Aorta (tissue), 5 donors: ENCODE measurements at places on chromosomes 1 and 21. TPM values are rescaled to one million over a fixed set of nuclear protein-coding genes. Genes with fewer than 3 reads are reported as not detected.

Gene IL12RB2
- total RNA-seq: 5.3 TPM

- no peak overlapping the region for H3K4me3 ChIP-seq
- no peaks in the 10 kb centered on the region for H3K36me3 ChIP-seq
- H3K27me3 ChIP-seq: no peaks in the 10 kb centered on the region
These were observed 83.6 kb downstream of the CAMTA1 start for GRCh38 chr1:6868660-6869380.

DNA sequence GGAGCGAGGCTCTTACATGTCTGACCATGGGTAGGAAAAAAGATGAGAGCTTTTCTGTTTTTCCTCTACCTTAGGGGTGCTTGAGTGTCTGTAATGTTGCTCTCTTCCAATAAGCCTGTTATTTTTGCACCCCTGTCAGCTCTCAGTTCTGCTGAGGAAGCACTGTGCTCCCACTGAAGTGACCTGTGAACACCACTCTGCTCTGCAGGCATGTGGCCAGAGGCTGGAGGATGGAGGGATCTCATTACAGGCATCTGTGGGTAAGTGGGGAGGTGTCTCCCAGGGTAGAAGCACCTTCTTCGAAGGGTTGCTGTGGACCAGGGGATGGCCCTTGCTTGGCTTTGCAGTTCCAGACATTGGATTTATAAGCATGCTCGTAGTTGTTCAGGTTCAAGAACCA lies 56.8 kb upstream of the RBM15 start:
- H3K36me3 ChIP-seq: no peaks in the 10 kb centered on the region
- DNase-seq: no peak
- H3K4me3 ChIP-seq: no peak overlapping the region
- no peaks in the 10 kb centered on the region for H3K27me3 ChIP-seq
- no peaks in the 10 kb centered on the region for H3K4me1 ChIP-seq

GRCh38 chr1:200154069-200154767 lies 126.7 kb downstream of the NR5A2 start:
- no peaks in the 10 kb centered on the region for H3K36me3 ChIP-seq
- H3K4me1 ChIP-seq: no peaks in the 10 kb centered on the region
- DNase-seq: no peak

GRCh38 chr1:182713492-182713891 lies 29.1 kb upstream of the RGS8 start:
- DNase-seq: no peak
- no peaks in the 10 kb centered on the region for H3K4me1 ChIP-seq
- no peak overlapping the region for H3K27ac ChIP-seq
- H3K27me3 ChIP-seq: no peaks in the 10 kb centered on the region

DNA sequence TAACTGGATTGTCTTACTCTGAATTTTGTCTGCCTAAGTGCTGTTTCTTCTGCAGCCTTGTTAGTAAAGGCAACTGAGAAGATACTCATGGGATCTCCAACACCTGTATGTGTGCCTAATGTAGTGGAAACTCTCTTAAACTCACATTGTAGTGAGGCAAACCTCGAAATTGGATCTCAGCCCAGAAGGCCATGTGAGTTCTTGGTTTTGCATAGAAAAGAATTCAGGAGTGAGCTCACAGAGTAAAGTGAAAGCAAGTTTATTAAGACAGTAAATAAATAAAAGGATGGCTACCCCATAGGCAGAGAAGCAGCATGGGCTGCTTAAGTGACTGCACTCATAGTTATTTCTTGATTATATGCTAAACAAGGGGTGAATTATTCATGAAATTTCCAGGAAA lies 1344.7 kb downstream of the NCAM2 start:
- H3K4me3 ChIP-seq: no peak overlapping the region
- no peak for DNase-seq
- H3K27me3 ChIP-seq: no peaks in the 10 kb centered on the region
- H3K4me1 ChIP-seq: no peaks in the 10 kb centered on the region

GRCh38 chr1:1026599-1027413 lies 6.9 kb downstream of the AGRN start:
- H3K27ac ChIP-seq: no peak overlapping the region
- no peak overlapping the region for H3K4me3 ChIP-seq

- no peak overlapping the region for H3K27ac ChIP-seq
- H3K36me3 ChIP-seq: no peaks in the 10 kb centered on the region
- peak; percentile 55 for DNase-seq
- H3K27me3 ChIP-seq: no peaks in the 10 kb centered on the region
- H3K4me1 ChIP-seq: peaks cover 11% of the 10 kb centered on the region
These were observed 11.2 kb downstream of the MEF2D start for GRCh38 chr1:156489166-156489934.

- H3K4me3 ChIP-seq: no peak overlapping the region
- no peak overlapping the region for H3K27ac ChIP-seq
- DNase-seq: no peak
- no peaks in the 10 kb centered on the region for H3K27me3 ChIP-seq
- no peaks in the 10 kb centered on the region for H3K36me3 ChIP-seq
These were observed 5.1 kb upstream of the TMEM51 start for GRCh38 chr1:15148475-15148874.

GRCh38 chr1:92184632-92185031 lies 33.1 kb upstream of the C1orf146 start:
- H3K36me3 ChIP-seq: no peaks in the 10 kb centered on the region
- no peak for DNase-seq
- H3K4me3 ChIP-seq: no peak overlapping the region
- no peaks in the 10 kb centered on the region for H3K27me3 ChIP-seq

DNA sequence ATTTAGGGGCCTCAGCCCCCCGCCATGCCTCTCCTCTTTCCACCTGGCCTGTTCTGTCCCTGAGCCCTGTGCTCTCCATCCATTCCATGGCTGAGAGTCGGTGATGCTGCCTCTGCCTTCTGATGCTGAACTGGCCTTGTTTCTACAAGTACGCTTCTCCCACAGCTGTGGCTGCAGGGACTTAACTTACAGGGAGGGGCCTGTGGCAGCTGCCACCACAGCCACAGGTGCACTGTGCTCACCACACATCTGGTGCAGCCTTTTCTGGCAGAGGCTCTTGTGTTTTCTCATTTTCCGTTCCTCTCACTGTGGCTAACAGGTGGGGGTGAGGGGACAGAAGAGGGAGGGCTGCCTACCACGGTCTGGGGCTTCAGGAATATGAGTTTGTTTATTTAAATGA lies 4.2 kb downstream of the FMO1 start:
- no peaks in the 10 kb centered on the region for H3K4me1 ChIP-seq
- no peaks in the 10 kb centered on the region for H3K27me3 ChIP-seq
- no peak overlapping the region for H3K4me3 ChIP-seq
- H3K36me3 ChIP-seq: no peaks in the 10 kb centered on the region

Gene OR2L3
- total RNA-seq: 0.21 TPM

GRCh38 chr1:200547386-200547785 lies 73.2 kb downstream of the KIF14 start:
- no peaks in the 10 kb centered on the region for H3K4me1 ChIP-seq
- DNase-seq: no peak
- no peaks in the 10 kb centered on the region for H3K27me3 ChIP-seq
- no peak overlapping the region for H3K4me3 ChIP-seq
- H3K36me3 ChIP-seq: no peaks in the 10 kb centered on the region

DNA sequence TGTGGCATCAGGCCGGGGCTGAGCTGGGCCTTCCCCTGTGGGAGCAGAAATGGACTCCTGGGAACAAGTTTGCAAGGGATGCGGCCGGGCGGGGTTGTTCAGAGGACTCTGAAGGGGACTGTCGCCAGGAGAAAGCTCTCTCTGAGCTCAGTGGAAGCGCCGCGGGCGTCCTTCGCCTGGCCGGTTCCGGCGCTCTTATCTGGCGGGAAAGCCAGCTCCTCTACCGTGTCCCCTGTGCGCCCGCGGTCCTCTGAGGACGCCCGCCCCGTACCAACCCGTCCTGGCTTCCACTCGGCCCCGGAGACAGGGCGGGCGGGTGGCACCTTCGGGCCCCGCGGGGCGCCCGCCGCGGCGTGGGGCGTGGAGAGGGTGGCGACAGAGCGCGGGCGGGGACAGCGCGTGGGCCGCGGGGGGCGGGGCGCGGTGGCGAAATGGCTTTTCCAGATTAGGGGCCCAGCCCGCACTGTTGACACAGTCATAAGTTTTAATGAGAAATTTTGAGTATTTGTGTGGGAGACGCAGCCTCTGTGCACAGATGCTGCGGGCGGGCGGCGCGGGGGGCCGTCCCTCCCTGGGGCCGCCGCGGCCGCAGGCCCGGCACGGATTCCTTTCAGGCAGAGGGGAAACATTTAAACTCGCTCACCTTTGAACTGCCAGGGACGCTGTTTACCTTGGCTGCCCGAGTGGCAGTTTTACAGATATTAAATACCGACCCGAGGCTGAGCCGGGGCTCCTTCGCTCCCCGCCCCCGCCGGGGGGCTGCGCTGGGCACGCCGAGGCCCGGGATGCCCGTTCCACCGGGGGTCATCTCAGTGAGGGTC lies 70.2 kb downstream of the FOXD2 start:
- peak overlapping the region; percentile 47 for H3K4me3 ChIP-seq
- no peaks in the 10 kb centered on the region for H3K36me3 ChIP-seq
- peak; percentile 81 for DNase-seq
- no peaks in the 10 kb centered on the region for H3K4me1 ChIP-seq

GRCh38 chr1:109395602-109396512 lies 1.9 kb downstream of the SORT1 start:
- no peak for DNase-seq
- H3K27me3 ChIP-seq: no peaks in the 10 kb centered on the region
- no peaks in the 10 kb centered on the region for H3K36me3 ChIP-seq
- peaks cover 3% of the 10 kb centered on the region for H3K4me1 ChIP-seq
- H3K27ac ChIP-seq: peak overlapping the region; percentile 97

DNA sequence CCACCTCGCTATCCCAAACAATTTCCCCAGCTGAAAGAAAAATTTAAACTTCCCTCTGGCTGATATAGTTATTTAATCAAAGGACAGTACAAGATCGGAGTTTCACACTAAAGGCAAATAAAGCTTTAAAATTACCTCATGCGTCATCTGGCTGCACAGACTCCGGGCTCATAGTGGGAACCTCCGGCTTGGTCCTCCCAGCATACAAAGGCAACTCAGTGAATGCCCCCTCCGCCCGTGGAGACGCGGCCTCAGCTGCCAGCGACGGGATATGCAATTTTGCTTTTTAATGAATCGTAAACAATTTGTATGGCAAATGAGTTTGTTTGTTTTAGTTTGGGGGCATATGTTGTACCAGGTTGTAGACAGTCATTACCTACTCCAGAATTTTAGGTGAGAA lies 214.6 kb upstream of the NFIA start:
- no peak for DNase-seq
- no peaks in the 10 kb centered on the region for H3K27me3 ChIP-seq
- H3K4me1 ChIP-seq: no peaks in the 10 kb centered on the region
- H3K36me3 ChIP-seq: no peaks in the 10 kb centered on the region
- H3K4me3 ChIP-seq: no peak overlapping the region
- no peak overlapping the region for H3K27ac ChIP-seq

DNA sequence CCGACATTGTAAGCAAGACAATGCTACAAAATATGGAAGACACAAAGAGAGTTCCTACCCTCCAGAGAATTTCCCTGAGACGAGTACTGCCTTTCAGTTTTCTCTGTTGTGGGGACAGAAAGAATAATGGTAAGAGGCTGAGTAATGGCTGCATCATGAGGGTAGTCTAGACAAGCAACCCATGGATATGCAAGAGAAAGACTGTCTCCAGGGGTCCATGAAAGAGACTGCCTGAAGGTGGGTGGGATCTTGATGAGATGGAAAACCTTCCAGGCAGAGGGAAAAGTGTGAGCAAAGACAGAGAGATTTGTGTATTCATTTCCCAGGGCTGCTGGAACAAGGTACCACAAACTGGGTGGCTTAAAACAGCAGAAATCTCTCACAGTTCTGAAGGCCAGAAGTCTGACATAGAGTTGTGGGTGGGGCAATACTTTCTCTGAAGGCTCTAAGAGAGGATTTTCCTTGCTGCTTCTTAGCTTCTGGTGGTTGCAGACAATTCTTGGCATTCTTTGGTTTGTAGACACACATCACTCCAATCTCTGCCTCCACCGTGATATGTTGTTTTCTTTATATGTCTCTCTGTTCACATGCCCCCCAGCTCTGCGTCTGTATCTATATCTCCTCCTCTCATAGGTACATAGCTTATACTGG lies 41.4 kb downstream of the ANP32E start:
- no peak overlapping the region for H3K4me3 ChIP-seq
- no peaks in the 10 kb centered on the region for H3K4me1 ChIP-seq
- H3K36me3 ChIP-seq: no peaks in the 10 kb centered on the region
- H3K27me3 ChIP-seq: no peaks in the 10 kb centered on the region
- DNase-seq: no peak

DNA sequence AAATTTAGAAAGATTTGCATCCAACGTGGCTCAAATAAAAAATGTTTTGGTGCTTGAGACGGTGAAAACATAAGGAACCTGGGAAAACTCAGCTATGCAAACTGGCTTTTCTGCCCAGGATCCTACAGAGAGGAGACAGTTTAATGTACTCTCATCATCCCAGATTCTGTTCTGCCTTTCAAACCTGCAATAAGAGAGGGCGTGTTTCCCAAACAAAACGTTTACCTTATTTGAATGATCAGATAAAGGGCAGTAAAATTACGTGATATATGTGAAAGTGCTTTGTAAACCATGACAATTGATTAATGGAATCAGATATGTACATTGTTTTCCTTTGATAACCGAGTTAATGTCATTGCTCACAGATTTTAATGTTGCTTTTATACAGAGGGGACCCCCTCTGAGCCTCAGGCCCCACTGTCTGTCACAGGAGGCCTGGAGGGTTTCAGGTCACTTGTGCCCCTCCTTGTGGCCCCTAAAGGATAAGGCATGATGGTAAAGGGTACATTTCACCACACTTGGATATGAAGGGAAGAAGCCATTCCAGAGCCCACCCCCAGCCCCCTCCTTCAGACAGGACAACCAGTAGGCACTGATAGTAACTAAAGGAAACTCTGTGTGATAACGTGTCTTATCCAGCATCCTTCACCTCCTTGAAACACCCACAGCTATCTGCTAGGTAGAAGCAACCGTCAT lies 157.6 kb downstream of the EDEM3 start:
- H3K27ac ChIP-seq: no peak overlapping the region
- H3K4me1 ChIP-seq: no peaks in the 10 kb centered on the region

Gene SLC5A9
- 0.84 TPM for total RNA-seq

DNA sequence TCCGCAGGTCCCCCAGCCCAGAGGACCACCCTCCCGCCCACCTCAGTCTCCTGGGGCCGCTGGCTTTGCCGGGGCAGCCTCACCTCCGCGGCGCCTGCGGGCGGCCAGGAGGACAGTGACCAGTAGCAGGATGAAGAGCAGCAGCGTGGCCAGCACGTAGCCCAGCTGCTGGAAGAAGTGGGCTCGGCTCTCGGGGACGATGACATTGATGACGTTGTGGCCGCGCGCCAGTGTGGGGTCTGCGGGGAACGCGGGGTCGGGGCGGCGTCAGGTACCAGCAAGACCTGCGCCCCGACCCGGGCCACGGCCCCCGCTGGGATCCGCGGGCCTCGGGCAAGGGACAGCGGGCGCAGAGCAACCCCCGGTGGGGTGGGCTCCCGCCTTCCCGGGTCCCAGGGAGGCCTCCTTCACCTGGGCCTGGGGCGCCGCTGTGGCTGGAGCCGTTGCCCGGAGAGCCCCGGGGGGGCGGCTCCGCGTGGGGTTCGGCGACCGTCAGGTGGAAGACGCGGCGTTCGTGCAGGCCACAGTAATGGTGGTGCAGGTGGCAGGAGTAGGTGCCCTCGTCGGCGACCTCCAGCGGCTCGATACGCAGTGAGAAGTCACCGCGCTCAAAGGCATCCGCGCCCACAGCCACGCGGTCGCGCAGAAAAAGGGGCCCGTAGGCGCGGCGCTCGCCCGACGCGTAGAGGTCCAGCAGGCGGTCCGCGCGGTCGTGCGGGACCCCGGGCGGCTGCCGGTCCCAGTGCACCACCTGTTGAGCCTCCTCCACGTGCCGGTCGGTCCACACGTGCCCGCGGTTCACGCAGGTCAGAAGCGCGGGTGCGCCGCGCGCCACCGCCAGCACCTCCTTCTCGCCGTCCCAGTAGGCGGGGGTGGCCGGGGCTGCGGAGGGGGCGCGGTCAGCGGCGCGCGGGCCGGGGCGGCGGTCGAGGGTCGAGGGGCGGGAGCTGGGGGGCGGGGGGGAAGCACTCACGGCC lies 3.8 kb downstream of the MXRA8 start:
- H3K36me3 ChIP-seq: no peaks in the 10 kb centered on the region
- no peaks in the 10 kb centered on the region for H3K4me1 ChIP-seq
- DNase-seq: no peak
- no peak overlapping the region for H3K27ac ChIP-seq
- no peak overlapping the region for H3K4me3 ChIP-seq

Gene TMEM269
- total RNA-seq: 0.13 TPM
